ENCODE measurements at places on chromosomes 3 and 15. TPM values are rescaled to one million over a fixed set of nuclear protein-coding genes. Genes with fewer than 3 reads are reported as not detected.

GRCh38 chr15:80482696-80483095 lies 78.5 kb downstream of the ARNT2 start:
- no peaks in the 10 kb centered on the region for H3K4me1 ChIP-seq
- no peaks in the 10 kb centered on the region for H3K36me3 ChIP-seq
- H3K27ac ChIP-seq: no peak overlapping the region
- H3K4me3 ChIP-seq: no peak overlapping the region
- H3K27me3 ChIP-seq: no peaks in the 10 kb centered on the region
- DNase-seq: no peak

Gene ARNT2
- total RNA-seq: 6.8 TPM

DNA sequence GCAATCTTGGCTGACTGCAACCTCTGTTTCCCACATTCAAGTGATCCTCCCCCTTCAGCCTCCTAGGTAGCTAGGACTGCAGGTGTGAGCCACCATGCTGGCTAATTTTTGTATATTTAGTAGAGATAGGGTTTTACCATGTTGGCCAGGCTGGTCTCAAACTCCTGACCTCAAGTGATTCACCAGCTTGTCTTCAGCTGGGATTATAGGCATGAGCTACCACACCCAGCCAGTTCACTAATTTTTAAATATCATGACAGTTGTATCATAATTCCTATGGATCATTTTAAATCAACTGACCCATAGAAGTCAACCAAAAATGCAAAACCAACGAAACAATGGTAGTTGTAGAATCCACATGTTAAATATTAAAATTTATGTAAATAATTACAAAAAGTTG lies 35.1 kb downstream of the RAF1 start:
- H3K36me3 ChIP-seq: no peaks in the 10 kb centered on the region
- H3K27me3 ChIP-seq: no peaks in the 10 kb centered on the region
- peaks cover 54% of the 10 kb centered on the region for H3K4me1 ChIP-seq

Gene GUCA1C
- not detected for total RNA-seq

Gene CACNA2D2
- 1.1 TPM for total RNA-seq

DNA sequence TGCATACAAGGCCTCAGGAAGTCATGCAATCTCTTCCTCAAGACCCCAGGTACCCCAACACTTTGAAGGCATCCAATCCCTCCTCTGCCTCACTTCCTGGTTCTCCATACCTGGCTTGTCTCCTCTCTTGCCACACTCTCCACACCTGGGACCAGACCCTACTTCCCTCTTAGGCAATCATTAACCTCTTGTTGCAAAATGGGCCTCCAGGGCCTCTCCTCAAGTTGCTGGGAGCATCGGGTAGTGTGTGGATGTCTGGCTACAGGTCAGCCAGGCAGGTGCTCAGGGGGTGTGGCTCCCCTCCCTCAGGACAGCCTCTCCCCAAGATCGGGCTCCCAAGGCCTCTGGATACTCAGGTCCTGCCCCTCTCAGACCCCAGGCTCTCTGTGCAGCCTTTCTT lies 8.6 kb downstream of the PLA2G4E start:
- no peaks in the 10 kb centered on the region for H3K36me3 ChIP-seq
- H3K4me3 ChIP-seq: no peak overlapping the region
- no peak overlapping the region for H3K27ac ChIP-seq
- H3K4me1 ChIP-seq: no peaks in the 10 kb centered on the region
- H3K27me3 ChIP-seq: no peaks in the 10 kb centered on the region

DNA sequence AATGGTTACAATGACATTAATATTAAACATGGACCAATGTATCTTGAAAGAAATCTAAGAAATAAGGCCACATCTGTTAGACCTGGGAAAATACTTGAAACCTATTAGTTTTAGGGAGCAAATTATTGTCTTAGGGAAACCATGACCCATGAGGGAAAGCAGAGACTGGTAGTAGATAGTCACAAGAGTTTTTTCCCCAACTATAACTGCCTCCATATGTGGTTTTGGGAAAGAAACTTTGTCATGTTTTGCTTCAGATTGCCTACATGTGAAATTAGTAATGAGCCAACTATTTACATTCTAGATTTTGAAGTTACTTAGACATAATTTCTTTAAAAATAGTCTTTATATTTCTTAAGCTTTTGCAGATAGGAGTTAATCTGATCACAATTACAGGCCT lies 474.9 kb downstream of the ROBO2 start:
- H3K4me3 ChIP-seq: no peak overlapping the region
- no peak for DNase-seq
- no peaks in the 10 kb centered on the region for H3K36me3 ChIP-seq
- no peak overlapping the region for H3K27ac ChIP-seq
- H3K4me1 ChIP-seq: no peaks in the 10 kb centered on the region

Gene CYP8B1
- total RNA-seq: not detected

DNA sequence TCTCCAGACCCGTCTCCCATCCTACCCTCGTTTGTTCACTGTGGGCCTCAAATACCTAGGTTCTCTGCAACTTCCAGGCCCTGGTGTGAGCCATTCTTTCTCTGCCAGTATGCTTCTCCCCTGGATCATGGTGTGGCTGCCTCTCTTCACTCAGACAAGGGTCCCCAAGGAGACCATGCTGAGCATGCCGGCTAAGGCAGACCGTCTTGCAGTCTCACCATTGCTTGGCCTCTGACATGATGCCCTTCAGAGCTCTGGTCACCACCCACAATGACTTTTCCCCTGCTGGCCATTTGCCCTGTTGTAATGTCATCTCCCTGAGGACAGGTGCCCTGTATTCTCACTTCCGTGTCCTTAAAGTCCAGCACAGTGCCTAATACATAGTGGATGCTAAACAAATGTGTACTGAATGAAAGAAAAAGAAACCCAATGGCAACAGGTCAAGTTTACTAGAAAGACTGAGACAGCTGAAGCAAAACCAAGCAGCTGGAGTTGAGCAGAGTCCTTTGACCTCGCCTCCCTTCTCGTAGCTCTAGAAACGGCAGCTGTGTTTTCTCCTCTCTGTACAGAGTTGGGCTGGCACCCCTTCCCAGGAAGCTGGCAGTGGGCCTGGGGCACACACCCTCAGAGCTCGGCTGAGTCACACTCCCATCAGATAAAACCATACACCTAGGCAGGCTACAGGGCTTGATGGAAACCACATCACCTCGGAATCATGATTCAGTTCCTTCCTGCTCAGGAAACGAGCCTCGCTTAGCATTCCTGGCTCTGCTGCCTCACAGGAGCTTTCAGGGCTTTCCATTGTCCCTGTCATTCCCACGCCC lies 8.6 kb downstream of the TLR9 start:
- no peak for DNase-seq
- H3K27ac ChIP-seq: peak overlapping the region; percentile 64
- H3K36me3 ChIP-seq: peaks cover 37% of the 10 kb centered on the region
- no peaks in the 10 kb centered on the region for H3K27me3 ChIP-seq
- H3K4me3 ChIP-seq: no peak overlapping the region

- no peaks in the 10 kb centered on the region for H3K27me3 ChIP-seq
- H3K4me1 ChIP-seq: no peaks in the 10 kb centered on the region
- DNase-seq: no peak
- no peak overlapping the region for H3K27ac ChIP-seq
- no peaks in the 10 kb centered on the region for H3K36me3 ChIP-seq
Measured at GRCh38 chr3:74033806-74034205, 409.1 kb upstream of the PDZRN3 start.

Measured in sigmoid colon (tissue), 7 donors.